ENCODE measurements at places on chromosomes 2 and 18.

- no peak for DNase-seq
Measured at GRCh38 chr2:230787101-230787500, 74.5 kb downstream of the CAB39 start.

- no peak for DNase-seq
Measured at GRCh38 chr2:235924675-235925063, 243.5 kb downstream of the GBX2 start.

GRCh38 chr18:47331641-47332040 is 80.2 kb upstream of the SKOR2 start:
- no peak for DNase-seq

- DNase-seq: no peak
Measured at GRCh38 chr2:43438342-43438741, 157.5 kb downstream of the THADA start.

- no peak for DNase-seq
Measured at GRCh38 chr2:104840156-104840555, 13.8 kb upstream of the POU3F3 start.

GRCh38 chr2:43033466-43034241 is 192.8 kb downstream of the ZFP36L2 start:
- DNase-seq: no peak

DNA sequence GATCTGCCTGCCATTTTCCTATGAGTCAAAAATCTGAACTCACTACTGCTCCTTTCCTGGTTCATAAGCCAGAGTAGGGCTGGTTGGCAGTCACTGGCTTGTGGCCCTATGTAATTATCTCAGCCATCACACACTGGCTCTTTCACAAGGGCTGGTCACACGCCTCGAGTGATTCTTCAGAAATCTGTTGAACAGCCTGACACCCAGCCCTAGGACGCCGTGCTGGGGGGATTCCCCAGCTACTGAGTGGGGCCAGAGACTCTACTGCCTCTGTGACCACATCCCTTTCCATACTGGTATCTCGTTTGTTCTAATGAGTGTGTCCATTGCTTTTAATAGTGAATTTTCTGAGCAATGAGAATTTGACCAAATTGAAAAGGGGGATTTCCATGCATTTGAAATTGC is 45.8 kb upstream of the RBM44 start:
- no peak for DNase-seq

- no peak for DNase-seq
Measured at GRCh38 chr18:23719634-23720201, 30.5 kb downstream of the LAMA3 start.

- DNase-seq: no peak
Measured at GRCh38 chr2:46973673-46974072, 58.1 kb upstream of the MCFD2 start.

GRCh38 chr2:207734264-207734635 is 22.8 kb downstream of the CCNYL1 start:
- DNase-seq: no peak

DNA sequence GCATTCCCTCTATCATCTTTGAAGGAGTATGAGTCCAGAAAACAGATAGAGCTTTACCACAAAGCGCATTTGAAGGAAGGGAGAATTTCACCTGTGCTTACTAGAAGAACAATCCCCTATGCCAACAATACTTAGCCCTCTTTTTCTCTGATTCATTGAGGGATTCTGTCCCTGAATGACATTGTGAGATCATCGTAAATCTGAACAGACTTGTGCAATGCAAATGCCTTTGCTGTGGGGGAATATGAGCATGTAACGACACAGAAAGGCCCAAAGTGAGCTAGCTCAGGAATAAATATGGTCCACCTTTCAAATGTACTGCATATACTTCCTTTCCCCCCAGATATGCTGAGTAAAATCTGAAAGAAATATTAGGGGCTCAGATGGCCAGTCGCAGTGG is 67.6 kb downstream of the SCN1A start:
- DNase-seq: no peak

DNA sequence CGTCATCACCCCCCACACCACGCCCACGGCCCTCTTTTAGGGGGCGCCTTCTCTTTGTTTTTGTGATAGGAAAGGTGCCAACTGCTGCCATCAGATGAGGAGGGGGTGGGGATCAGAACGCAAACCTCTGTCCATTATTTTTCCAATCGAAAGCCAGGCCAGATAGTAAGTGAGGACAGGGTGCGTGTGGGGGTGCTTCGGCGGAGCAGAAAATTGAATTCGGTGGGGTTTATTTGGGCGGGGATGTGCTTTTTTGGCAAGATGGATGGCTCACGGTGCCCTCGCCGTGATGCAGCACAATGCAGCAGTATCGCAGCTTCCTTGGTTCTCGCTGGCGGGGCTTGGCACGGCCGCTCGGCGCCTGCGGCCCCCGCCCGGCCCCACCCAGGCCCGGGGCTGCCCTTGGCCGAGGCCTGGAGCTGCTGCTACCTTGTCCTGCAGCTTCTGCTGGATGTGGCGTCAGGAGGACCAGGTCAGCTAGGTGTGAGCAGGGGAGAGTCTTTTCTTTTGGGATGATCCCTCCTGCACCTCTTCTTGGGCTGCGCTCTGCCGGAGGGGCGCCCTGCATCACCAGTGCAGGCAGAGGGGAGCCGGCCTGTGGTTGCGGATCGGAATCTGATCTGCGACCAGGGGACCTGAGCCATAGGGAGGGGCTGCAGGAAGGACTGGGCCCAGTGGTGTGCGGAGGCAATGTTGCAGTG is 1.3 kb downstream of the SPTBN1 start:
- no peak for DNase-seq

- no peak for DNase-seq
Measured at GRCh38 chr2:201735486-201735885, 37.0 kb upstream of the MPP4 start.

GRCh38 chr18:35467624-35468016 is 30.1 kb downstream of the INO80C start:
- no peak for DNase-seq

Data from NCI-H774 (cell line).